Astrocyte (in vitro differentiated cells and primary cell): ENCODE measurements at places on chromosomes 2 and 18. TPM values are rescaled to one million over a fixed set of nuclear protein-coding genes. Genes with fewer than 3 reads are reported as not detected.

Gene MREG
- total RNA-seq = 5.3 and 7.8 TPM in 2 replicates

Gene PROM2
- total RNA-seq = 0.93 and 1.2 TPM in 2 replicates

Gene KCNK3
- 1.9 and 2.3 TPM in 2 replicates for total RNA-seq

DNA sequence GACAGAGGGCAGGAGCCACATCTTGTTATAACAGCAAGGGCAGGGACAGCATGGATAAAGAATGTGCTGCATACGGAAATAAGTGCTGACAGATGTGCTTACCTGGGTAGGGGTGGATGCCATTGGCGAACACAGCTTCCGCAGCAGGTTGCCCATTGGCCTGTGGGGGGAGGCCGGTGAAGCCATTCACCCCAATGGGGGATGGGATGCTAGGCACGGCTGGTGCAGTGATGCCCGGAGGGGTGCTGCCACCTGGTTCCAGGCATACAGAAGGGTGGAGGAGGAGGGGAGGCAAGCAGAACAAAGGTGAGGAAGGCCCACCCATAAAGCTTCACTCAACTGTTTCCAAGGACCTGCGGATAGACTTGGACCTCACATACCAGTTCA is 294.9 kb downstream of the CELF4 start:
- no peak for DNase-seq

GRCh38 chr2:97718051-97718882 is 4.9 kb downstream of the ZAP70 start:
- DNase-seq = no peak

DNA sequence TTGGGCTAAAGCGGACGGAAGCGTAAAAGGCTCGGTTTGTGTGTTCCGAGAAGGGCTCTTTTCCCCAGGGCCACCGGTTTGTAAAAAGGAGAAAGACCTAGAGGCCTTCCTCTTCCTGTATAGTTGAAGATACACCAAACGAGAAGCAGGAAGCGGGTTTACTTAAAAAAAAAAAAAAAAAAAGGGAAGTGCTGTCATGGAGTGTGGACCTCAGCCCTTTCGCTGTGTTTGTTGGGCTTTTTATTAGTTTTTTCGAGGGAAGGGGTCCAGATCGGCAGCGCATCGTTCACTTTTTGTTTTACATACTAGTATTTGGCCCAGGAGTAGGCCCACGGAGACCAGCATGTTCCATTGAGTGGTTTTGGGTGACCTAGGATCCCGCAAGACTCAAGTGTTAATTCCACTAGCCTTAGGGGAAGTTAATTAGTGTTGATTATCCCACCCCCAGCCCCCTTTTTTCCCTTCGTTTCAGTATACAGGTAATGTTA is 676 bp downstream of the ACTR2 start:
- peak; percentile 37 for DNase-seq

DNA sequence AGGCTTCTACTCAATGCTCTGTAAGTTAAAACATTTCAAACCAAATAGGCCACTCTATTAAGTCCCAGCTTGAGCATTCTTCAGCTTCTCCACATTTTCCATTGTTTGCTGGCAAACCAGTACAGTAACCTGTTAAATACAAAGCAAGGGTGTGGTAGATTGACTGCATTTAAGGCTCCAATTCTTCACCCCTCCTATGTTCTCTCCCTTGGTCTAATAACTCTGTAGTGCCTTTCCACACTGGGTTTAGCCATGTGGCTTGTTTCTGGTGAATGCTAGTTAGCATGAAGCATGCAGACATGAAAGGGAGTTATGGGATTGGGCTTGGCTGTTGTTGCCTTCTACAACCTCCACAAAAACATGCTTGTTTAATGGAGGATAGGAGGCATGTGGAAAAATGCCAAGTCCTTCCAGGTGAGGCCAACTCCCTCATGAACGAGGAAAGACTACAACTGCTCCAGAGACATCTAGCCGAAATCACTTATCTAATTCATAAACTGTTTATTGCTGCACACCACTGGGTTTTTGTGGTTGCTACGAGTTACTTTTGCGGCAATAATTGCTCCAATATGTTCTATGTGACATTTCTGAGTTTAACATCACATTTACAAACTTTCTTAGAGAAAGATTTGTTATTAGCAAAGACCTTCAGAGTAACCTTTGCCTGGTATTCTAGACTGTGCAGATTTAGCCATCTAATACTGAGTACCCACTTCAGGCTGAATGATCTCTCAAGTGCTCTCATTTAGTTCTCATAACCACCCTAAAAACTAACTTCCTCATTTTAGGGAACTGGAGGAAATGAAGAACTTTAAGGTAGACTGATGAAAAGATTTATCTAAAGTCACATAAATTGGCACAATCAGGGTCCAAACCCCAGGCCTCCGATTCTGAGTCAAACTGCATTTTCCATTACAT is 104.0 kb downstream of the SMAD2 start:
- no peak for DNase-seq

DNA sequence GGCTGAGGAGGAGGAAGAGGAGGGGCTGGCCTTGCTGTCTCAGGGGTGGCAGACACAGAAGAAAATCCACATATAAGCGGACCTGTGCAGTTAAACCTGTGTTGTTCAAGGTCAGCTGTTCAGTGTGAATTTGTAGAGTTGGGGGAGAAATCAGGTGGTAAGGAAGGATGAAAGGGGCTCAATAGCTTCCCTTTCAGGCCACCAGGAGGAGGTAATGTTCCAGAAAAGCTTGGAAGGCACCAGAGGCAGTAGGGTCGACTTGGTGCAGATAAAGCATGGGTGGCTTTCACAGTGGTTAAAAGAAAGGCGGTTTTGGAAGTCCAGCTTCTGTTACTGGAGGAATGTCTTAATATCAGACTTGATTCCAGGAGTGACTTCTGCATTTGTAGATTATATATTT is 167.4 kb downstream of the THSD7B start:
- no peak for DNase-seq

Gene CAVIN2
- total RNA-seq = 1.9 and 2.8 TPM in 2 replicates

- DNase-seq = no peak
Measured at GRCh38 chr2:60416221-60417008, 137.0 kb downstream of the BCL11A start.

Gene CD8B2
- total RNA-seq = not detected in 2 replicates

GRCh38 chr2:28895189-28895893 is 874 bp downstream of the WDR43 start:
- DNase-seq = peak; percentile 46

Gene GKN2
- total RNA-seq = not detected in 2 replicates

GRCh38 chr2:215479536-215480240 is 43.8 kb upstream of the FN1 start:
- DNase-seq = no peak

DNA sequence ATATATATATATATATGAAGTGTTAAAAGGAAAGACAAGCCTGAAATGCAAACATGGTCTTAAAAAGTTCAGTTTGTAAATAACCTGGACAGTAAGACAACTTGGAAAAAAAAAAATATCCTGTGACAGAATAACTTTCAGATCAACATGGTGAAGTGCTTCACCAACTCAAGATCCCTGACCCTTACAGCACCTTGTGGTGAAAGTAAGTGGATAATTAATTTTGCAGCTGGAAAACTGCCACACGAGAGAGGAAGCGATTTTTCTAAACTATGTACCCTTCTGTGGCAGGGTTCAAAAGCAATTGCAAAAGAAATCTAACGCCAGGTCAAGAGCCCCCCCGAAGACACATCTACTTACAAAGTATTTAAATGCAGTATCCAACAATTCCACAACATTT is 95.8 kb downstream of the PAX3 start:
- DNase-seq = peak; percentile 8

Gene SERPINB12
- total RNA-seq = not detected in 2 replicates

DNA sequence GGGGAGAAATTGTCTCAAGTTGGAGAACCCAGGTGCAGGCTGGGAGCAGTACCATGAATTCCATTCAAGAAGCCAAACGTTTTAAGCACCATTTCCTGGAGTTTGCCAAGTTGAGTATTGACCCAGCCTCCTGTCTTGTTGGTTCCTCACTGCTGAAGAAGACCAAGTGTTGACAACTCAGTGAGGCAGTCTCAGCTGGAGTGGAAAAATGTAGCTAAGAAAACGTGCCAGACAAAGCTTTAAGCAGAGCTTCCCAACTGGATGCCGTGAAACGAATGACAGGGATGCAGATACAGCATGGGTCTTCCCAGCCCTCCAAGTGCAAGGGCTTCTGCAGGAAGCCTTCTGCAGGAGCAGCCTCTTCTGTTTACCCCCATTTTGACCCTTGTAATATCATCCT is 778 bp upstream of the INPP1 start:
- DNase-seq = no peak

- no peak for DNase-seq
Measured at GRCh38 chr2:230995821-230996220, at the start of gene SPATA3. SPATA3 (plus strand) TSS chr2:230996121; CDS start chr2:230996234, 113 bp downstream.

DNA sequence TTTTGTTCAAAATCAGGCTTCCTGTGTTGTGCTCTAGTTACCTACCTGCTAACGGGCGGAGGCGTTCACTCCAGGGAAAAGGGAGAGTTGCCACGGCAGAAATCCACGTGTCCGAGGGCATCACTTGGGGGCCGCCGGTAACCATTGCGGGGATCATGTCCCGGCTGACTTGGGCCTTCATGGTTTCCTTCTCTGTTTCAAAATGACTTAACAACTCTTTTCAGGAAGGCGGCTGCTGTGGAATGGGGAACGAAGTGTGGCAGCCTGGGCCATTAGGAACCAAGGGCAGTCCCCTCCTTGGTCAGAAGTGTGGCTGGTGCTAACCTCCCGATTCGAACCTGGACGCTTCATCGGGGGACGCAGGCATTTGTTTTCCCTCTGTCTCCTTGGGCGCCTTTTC is 56.8 kb downstream of the INPP5D start:
- no peak for DNase-seq

- DNase-seq = no peak
Measured at GRCh38 chr2:120961396-120961795, 225.7 kb downstream of the GLI2 start.

DNA sequence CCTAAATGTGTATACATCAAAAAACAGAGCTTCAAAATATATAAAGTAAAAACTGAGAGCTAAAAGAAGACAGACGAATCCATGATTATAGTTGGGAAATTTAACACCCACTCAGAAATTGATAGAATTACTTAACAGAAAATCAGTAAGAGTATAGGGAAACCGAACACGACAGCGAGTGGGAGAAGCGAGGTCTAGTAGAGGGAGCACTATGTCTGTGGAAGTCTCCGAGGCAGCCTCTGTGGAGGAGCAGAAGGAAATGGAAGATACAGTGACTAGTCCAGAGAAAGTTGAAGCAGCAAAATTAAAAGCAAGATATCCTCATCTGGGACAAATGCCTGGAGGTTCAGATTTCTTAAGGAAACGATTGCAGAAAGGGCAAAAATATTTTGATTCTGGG is 38.8 kb downstream of the NMS start:
- DNase-seq = no peak

Gene CNGA3
- total RNA-seq = not detected in 2 replicates

DNA sequence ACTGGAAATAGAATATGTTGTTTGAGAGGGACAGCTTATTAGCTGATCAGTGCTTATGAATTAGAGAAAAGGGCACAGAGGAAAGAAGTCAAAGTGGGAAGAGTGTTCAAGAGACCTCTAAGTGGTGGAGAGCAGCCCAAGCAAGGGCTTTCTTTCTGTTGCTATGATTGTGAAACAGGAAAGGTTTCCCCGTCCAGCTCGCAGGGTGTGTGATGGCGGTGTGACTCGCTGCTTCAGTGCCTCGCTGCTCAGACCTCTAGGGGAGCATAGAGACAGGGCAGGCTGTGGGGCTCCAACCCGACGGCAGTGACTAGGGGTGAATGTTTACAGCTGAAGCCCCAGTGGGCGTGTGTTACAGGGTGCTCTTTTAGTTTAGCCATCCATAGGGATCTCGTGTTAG is 166.5 kb upstream of the COPS8 start:
- peak; percentile 14 for DNase-seq

GRCh38 chr18:51211552-51211951 is 14.1 kb upstream of the MEX3C start:
- peak; percentile 94 for DNase-seq

GRCh38 chr2:6301426-6301825 is 564.3 kb downstream of the CMPK2 start:
- no peak for DNase-seq

Gene IL1B
- not detected in 2 replicates for total RNA-seq

Gene HTRA2
- 24.4 and 25.3 TPM in 2 replicates for total RNA-seq

DNA sequence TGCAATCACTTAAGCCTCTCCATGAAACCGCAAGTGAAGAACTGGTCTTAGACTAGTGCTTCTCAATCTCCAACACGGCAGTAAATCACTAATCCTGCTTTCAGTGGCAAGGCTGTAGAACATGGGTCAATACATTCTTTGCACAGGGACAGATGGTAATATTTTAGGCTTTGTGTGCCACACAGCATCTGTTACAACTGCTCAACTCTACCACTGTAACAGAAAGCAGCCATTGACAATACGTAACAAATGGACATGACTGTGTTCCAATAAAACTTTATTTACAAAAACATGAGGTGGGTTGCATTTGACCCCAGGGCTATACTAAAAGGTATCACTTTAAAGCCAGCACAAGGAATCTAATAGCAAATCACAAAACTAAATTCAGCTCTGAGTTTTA is 51.1 kb downstream of the RNF152 start:
- no peak for DNase-seq

- no peak for DNase-seq
Measured at GRCh38 chr18:11072632-11073031, 76.7 kb downstream of the PIEZO2 start.

DNA sequence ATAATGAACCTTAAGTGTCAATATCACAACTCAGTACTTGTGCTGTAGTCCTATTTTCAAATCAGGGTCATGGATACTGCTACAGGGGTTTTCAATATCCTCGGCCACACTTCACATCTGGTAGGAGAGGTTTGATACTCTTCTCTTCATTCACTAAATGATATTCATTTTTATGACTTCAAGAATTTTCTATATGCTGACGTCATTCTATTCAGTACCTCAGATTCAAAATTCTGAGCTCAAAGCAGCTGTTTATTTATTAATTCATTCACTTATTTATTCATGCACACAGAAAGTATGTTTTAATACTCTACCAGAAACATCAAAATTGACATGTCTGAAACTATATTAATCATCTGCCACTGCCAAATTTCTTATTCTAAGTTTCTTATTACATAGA is 866.9 kb upstream of the LRRTM1 start:
- DNase-seq = no peak

Gene CAPN14
- total RNA-seq = 0.12 and 0.14 TPM in 2 replicates

Gene KCNG2
- 0.16 TPM in 1 of 2 replicates, not detected in the other for total RNA-seq

DNA sequence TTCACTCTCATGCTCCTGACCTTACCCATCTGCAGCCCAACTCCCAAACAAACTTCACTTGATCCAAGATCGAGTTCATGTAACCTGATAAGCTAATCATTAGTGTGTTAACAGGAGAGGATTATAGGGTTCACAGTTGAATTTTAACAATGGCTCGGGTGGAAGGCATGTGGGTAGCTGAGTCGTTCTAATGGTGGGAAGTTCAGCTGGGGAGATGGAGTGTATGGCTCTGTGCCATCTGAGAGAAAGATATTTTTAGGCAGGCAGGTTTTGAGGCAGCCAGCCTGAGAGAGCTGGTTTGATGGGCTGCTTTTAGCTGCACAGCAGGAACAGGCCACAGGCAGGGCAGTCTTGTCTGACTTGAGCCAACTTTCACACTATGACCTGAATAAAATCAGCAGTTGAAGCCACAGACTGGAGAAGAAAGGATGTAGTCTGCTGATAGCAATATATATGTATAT is 17.7 kb upstream of the NFE2L2 start:
- no peak for DNase-seq
